ENCODE measurements at places on chromosomes 13 and 19. TPM values are rescaled to one million over a fixed set of nuclear protein-coding genes. Genes with fewer than 3 reads are reported as not detected.

Gene HS6ST3
- 1.3 TPM for total RNA-seq

DNA sequence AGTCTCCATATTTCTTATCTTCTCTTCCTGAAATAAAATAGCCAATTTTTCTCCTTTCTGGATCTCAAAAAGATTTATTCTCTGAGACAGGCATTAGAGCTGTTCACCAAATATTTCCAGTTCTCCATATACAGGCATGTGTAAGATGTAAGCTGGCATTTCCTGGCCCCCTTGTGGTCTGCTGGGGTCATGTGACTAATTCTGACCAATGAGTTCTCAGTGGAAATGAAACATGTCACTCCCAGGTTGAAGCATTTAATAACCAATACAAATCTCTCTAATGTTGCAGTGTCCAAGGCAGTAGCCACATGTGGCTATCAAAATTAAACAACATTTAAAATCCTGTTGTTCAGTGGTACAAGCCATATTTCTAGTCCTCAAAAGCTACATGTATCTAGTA is 14.8 kb upstream of the CACNA1A start:
- no peak for DNase-seq

Gene LILRA2
- total RNA-seq, result 0.48 TPM

DNA sequence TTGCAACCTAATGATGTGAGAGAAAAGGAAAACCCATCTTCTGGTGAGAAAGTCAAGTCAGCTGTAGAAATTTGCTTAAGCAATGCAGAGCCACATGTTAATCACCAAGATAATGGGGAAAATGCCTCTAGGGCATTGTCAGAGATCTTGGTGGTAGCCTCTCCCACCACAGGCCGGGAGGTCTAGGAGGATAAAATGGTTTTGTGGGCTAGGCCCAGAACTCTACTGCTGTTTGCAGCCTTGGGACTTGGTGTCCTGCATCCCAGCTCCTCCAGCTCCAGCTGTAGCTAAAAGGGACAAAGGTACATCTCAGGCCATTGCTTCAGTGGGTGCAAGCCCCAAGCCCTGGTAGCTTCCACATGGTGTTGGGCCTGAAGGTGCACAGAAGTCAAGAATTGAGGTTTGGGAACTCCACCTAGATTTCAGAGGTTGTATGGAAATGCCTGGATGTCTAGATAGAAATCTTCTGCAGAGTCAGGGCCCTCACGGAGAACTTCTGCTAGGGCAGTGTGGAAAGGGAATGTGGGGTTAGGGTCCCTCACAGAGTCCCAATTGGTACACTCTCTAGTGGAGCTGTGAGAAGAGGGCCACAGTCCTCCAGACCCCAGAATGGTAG is 382.2 kb upstream of the KLHL1 start:
- no peak for DNase-seq

DNA sequence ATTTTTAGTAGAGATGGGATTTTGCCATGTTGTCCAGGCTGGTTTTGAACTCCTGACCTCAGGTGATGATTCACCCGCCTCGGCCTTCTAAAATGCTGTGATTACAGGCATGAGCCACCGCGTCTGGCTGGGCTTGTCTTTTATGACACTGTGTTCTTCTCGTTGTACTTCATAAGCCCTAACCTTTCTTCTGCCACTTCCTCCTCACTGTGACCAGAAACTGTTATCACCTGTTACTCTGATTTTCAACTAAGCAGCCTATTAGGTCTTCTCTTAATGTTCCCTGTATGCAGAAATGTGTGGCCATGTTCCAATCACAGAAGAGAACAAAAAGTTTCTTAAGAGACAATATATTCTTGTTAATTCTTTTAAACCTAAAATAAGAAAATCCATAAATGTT is 16.4 kb downstream of the ZNF790 start:
- no peak for DNase-seq

Measured in uterus (tissue), 4 donors.